Naive B cell (primary cell): ENCODE measurements at places on chromosomes 2 and 18. TPM values are rescaled to one million over a fixed set of nuclear protein-coding genes. Genes with fewer than 3 reads are reported as not detected.

The ARHGAP15 gene
- polyA plus RNA-seq = 212 TPM

The ADNP2 gene
- 5.5 TPM for polyA plus RNA-seq

The DYNC2LI1 gene
- 3.1 TPM for polyA plus RNA-seq

The PREB gene
- 51.0 TPM for polyA plus RNA-seq

The C2orf80 gene
- not detected for polyA plus RNA-seq

The SIX3 gene
- not detected for polyA plus RNA-seq

The LRRTM1 gene
- not detected for polyA plus RNA-seq

The GBX2 gene
- not detected for polyA plus RNA-seq

The NCKAP1 gene
- polyA plus RNA-seq = 0.19 TPM

The LYG1 gene
- 1.1 TPM for polyA plus RNA-seq

The CNRIP1 gene
- polyA plus RNA-seq = not detected

The DAW1 gene
- polyA plus RNA-seq = not detected

The DES gene
- not detected for polyA plus RNA-seq
